ENCODE measurements at places on chromosomes 5 and 9.

DNA sequence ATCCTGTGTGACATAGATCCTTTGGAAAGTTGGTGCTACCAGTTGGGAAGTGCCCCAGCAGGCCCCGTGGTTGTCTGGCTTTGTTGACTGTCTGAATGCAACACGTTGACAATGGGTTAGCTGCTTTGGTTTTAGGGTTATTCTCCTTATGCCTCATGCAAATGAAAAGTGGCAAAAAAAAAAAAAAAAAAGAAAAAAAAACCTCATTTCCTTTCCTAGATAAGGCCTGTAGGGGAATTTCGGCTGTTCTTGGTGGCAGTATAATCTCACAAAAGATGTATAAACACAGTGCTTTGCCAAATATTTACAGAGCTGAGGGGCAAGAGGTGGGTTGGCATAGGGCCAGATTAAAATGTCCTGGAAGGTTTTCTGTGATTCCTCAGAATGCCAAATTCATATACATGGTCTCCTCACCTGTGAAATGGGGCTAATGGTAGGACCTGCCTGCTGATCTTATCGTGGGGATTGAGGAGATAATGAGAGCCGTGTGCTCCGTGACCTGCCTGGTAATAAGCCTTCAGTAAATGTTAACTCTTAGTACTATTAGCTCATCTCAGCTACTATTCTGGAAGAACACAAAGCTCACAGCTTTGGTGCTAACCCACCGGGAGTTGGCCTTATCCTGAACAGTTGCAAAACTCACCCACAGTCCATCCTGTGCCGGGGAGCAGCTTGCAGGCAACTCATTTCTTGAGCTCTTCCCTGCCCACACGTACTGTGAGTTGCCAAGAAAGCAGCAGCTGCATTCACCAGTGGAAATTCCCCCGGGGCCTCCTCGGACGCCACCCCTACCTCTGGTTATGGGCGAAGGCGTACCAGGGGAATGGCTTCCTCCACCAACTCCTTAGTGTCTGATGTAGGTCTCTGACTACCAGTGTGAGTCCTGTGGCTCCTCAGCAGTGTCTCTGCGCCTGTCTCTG lies 220.3 kb downstream of the NR3C1 start:
- no peak for DNase-seq

GRCh38 chr5:154863291-154864080 lies 5.1 kb downstream of the CNOT8 start:
- no peak for DNase-seq

DNA sequence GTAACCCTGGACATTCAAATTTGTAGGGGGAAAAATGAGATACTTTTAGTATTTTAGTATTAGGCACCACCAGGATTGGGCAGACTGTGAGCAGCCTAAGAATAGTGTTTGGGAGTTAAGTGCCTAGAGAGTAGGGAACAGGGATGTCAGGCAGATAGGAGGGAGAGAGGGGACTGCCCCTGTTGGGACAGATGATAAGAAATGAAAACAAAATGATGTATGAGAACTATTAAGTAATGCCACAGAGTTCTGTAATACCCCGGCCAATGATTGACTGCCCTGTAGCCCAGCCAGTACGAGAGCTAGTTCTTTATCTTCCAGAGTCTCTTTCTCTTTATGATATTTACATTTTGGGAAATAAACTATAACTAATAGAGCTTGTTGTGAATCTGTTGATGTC lies 24.4 kb downstream of the ARHGAP26 start:
- DNase-seq, result no peak

GRCh38 chr9:1721196-1721595 lies 294.0 kb upstream of the SMARCA2 start:
- DNase-seq, result no peak

GRCh38 chr9:129379181-129379836 lies 201.2 kb upstream of the IER5L start:
- DNase-seq, result no peak
